ENCODE measurements at places on chromosomes 1 and 21.

- peak; percentile 52 for DNase-seq
Measured at GRCh38 chr1:22976461-22977243, 4.0 kb upstream of the LACTBL1 start.

GRCh38 chr1:246035060-246035541, 472.0 kb downstream of the SMYD3 start:
- DNase-seq, result no peak

GRCh38 chr1:8476006-8476405, 158.1 kb downstream of the SLC45A1 start:
- DNase-seq, result no peak

- DNase-seq, result no peak
Measured at GRCh38 chr21:26977746-26978145, 10.9 kb upstream of the ADAMTS5 start.

- DNase-seq, result no peak
Measured at GRCh38 chr1:153677718-153678518, 570 bp upstream of the NPR1 start.

GRCh38 chr1:5267603-5268235, 613.3 kb downstream of the AJAP1 start:
- no peak for DNase-seq

GRCh38 chr1:164617377-164618201, 58.6 kb downstream of the PBX1 start:
- DNase-seq, result no peak

DNA sequence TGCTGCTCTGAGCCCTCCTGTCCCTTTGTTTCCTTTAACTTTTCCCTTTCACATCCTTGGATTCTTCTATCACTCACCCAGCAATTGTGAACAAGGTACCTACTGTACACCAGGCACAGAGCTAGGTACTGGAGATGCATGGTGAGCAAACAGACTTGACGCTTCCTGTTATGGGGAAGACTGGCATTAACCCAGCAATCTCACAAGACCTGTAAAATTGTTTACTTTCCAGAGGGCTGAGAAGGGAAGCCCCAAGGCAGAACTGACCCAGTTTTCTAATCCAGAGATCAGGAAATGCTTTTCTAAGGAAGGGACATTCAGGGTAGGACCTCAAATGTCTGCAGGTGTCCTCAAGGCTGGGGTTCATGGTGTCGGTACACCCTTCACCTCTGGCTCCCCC, 171.6 kb upstream of the KAZN start:
- DNase-seq, result no peak

DNA sequence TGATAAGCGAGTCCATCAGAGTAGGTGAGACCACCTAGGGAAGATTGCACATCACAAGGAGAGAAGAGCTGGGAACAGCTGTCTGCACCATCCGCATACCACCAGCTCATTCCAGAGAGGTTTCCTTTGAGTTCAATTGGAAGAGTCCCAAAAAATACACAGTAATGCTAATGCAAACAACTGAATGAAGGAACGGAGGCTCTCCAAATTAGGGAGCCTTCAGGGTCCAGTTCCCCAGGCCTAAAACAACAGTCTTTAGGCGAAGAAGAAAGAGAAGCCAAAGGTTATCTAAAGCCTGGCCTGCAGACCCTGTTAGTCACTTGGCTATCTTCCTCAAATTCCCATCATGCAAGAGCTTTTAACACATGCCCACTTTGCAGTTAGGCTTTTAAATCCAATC, 246.4 kb downstream of the PBX1 start:
- no peak for DNase-seq

GRCh38 chr1:94068096-94068998, 52.6 kb downstream of the ABCA4 start:
- DNase-seq, result no peak

GRCh38 chr1:233668146-233668724, 54.3 kb downstream of the KCNK1 start:
- DNase-seq, result no peak

- no peak for DNase-seq
Measured at GRCh38 chr1:17440074-17440826, 773 bp upstream of the RCC2 start.

DNA sequence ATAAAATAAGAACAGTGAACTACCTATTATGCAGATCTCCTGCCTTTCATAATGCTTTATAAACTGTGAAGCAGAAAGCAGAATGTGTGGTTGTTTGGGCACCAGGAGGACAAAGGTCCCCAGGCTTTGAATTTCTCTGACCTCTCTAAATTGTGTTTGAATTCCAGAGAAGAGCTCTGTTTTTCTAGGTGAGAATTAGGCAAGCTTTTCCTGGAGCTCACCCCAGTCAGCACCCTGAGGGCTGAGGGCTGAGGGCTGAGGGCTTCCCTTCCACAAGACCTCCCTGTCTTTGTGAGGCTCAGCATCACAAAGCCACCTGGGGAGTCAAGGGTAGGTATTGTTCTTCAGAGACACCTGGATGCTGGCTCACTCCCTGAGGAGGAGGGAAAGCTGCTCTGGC, 45.5 kb upstream of the LRIG2 start:
- DNase-seq, result no peak

GRCh38 chr1:30684881-30685795, 38.2 kb downstream of the MATN1 start:
- peak; percentile 16 for DNase-seq

DNA sequence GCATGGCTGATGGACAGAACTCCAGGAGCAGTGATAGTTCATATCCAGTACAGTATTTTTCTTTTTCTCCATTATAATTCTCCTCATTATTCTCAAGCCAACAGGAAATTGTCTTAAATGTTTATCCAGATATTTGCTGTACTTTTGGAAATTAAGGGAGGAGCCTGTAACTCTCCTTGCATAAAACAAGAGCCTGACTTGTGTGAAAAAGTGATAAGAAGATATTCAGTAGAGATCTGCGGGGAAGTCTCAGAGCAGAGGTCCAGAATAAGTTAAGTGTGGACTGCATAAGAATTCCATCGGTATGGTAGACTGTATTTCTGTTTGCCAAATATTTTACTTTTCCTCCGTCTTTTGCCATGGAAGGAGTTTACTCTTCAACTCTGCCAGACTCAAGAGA, 70.2 kb downstream of the BACH1 start:
- no peak for DNase-seq

DNA sequence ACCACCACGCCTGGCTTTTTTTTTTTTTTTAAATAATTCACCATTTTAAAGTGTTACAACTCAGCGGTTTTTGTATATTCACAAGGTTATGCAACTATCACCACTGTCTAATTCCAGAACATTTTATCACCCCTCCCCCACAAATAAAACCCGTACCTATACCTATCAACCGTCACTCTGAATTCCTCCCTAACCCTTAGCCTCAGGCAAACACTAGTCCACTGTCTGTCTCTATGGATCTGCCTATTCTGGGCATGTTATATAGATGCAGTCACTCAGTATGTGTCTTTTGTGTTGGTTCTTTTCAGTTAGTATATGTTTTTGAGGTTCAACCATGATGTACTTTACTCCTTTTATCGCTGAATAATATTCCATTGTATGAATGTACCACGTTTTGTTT, 19.3 kb upstream of the GRHL3 start:
- no peak for DNase-seq

DNA sequence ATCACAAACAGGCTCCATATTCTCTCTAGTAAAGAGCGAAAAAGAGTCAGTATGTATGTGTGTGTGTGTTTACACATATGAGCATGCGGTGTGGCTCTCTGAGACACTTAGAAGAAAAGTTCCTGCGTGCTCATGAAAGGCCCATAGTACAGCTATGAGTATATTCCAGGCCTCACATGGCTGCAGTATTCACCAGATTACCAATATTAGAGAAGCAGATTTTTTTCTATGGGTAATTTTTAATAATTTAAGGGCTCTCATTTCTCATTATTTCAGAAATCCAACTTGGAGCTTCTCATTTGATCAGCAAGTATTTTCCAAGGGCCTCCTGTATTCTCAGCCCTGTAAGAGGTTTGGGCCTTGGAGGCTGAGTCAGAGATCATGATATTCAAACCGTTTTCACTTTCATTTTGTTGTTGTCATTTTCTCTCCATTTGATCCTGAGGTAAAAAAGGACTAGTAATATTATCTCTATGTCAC, 232.9 kb upstream of the SGIP1 start:
- DNase-seq, result no peak

GRCh38 chr1:178497903-178498478, 1.2 kb upstream of the CLEC20A start:
- no peak for DNase-seq
